HCT116 (cell line): ENCODE measurements at places on chromosomes 2 and 18. TPM values are rescaled to one million over a fixed set of nuclear protein-coding genes. Genes with fewer than 3 reads are reported as not detected.

SNTG2 gene
- not detected for total RNA-seq

NCKAP5 gene
- 0.30 TPM for total RNA-seq

ERFE gene
- 17.3 TPM for total RNA-seq

CCDC150 gene
- total RNA-seq: 29.2 TPM

SATB2 gene
- 13.8 TPM for total RNA-seq

COL6A3 gene
- 1.2 TPM for total RNA-seq
